Activated T-cell treated with anti-CD3 and anti-CD28 coated beads, Interleukin-2, amount 50 U/mL, for 48 hours (primary cell): ENCODE measurements at places on chromosomes 4 and X.
A peak's percentile ranks its signal among the peaks of the same experiment; 100 is the strongest.

GRCh38 chr4:1588306-1588705 is 95.8 kb downstream of the FAM53A start:
- no peak for DNase-seq

- no peak for DNase-seq
These were observed 134.3 kb upstream of the PPARGC1A start for GRCh38 chr4:24024157-24024556.

DNA sequence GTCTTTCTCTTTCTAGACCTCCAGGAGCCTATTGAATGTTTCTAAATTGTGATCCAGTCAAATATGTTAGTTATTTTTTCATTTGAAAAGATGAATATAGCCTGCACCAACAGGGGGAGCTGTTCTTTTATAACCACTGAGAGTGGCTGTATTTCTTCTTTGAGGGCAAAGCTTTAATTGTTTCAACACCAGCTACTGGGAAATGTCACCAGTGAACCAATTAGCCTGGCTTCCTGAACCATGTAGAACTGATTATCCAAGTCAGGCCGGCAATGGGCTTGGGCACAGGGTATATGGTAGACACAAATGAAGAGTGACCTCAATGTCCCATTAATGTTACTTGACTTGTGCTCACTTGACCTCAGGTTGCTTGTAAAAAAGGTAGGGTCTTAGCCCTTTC is 4.8 kb upstream of the DAPP1 start:
- DNase-seq = peak; percentile 51

- DNase-seq = no peak
These were observed 125.3 kb downstream of the COL4A6 start for GRCh38 chrX:108312957-108313356.

DNA sequence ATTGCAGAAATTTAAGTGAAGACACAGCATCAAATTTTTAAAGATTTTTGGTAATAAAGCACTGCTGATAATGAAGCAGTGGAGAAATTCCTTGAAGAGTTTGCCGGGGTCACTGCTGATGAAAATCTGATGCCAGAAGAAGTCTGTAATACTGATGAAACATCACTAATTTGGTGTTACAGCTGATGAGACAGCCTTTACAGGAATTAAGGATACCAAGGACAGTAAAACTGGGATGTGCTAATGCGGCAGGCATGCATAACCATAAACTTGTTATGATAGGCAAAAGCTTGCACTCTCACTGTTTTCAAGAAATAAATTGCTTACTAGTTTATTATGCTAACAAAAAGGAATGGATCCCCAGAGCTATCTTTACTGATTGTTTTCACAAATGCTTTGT is 52.9 kb upstream of the VEGFC start:
- no peak for DNase-seq

GRCh38 chrX:28988246-28988645 is 401.0 kb downstream of the IL1RAPL1 start:
- no peak for DNase-seq

GRCh38 chrX:39559229-39559628 is 538.5 kb downstream of the BCOR start:
- no peak for DNase-seq
